ENCODE measurements at places on chromosomes 4 and X.

DNA sequence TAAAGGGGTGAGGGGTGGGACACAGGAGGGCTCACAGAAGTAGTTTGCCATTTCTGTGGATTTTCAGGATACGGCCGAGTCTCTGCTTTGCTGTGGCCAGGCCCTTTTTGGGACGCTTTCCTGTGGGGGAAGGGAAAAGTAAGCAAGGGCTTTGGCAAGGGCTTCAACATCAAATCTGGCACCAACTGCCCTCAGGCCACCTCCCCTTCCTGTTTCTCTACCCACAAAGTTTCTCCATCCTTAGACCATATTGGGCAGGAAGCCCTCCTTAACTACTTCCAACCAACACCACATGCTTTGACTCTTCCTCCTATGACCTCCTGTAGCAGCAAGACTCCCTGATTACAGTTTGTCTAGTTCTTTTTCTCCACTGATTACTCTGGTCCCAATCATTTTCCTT lies 105.1 kb downstream of the PHF8 start:
- DNase-seq, result no peak

DNA sequence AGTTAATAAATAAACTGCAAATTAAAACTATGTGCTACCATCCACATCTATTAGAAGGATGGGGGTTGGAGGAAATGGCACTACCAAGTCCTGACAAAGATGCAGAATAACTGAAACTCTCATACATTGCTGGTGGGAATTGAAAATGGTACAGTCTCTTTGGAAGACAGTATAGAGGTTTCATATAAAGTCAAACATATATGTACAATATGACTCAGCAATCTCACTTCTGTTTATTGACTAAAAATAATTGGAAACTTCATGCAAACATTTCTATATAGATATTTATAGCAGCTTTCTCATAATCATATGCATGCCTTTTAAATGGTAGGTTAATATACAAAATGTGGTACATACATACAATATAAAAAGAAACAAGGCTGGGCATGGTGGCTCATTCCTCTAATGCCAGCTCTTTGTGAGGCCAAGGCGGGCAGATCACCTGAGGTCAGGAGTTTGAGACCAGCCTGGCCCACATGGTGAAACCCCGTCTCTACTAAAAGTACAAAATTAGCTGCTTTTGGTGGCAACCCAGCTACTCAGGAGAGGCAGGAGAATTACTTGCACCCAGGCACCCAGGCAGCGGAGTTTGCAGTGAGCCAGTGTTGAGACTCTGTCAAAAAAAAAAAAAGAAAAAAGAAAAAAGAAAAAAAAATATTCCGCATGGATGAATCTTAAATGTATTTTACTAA lies 225.0 kb upstream of the CXXC4 start:
- no peak for DNase-seq

DNA sequence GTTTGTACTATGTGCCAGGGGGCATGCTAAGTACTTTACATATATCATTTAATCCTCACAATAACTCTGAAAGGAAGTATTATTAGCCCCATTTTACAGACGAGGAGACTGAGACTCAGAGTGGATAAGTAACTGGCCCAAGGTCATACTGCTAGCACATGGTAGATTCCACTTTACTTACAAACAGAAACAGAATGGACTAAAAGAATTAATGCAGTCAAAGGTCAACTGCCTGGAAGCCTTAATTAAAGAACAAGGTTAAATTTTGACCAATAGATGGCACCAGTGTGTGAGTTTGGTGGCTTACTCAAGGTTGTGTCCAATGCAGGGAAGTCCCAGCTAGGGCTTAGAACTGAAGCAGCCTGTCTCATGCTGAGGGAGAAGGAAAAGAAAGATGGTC lies 4.7 kb downstream of the RIPPLY1 start:
- peak; percentile 68 for DNase-seq

GRCh38 chrX:16603822-16604221 lies 46.1 kb upstream of the S100G start:
- no peak for DNase-seq

DNA sequence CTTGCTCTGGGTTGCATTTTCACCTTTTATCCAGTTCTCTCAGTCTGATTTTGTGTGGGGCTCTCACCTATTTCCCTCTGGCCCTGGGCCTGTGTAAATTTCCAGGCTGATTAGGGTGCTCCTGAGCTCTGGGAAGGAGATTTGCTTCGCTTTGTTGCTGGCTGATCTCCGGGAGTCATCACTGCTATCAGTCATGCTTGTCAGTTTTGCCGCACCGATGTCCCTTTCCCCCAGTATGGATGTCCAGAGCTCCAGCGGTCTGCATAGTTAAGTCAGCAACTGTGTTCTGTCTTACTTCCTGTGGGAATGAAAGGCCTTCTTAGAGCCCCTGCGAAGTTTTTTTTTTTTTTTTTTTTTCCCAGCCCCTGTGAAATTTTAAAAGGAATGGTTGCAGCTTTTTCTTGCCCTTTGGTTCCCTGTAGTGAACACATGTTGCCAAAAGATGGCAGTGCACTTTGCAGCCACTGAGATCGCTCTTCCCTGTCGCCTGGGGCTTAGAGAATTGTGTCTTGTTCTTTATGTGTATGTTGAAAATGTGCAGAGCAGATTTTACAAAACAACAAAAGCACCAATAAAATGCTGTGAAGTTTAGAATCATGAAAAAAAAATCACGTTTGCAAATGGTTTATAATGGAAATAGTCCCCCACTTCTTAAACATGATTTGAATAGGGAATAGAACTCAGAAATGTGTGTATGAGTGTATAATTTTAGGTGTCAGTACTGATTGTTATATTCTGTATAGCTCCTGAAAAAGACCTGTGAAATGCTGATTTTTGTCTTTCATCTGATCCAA lies 109.1 kb upstream of the SLC4A4 start:
- DNase-seq, result peak; percentile 65

DNA sequence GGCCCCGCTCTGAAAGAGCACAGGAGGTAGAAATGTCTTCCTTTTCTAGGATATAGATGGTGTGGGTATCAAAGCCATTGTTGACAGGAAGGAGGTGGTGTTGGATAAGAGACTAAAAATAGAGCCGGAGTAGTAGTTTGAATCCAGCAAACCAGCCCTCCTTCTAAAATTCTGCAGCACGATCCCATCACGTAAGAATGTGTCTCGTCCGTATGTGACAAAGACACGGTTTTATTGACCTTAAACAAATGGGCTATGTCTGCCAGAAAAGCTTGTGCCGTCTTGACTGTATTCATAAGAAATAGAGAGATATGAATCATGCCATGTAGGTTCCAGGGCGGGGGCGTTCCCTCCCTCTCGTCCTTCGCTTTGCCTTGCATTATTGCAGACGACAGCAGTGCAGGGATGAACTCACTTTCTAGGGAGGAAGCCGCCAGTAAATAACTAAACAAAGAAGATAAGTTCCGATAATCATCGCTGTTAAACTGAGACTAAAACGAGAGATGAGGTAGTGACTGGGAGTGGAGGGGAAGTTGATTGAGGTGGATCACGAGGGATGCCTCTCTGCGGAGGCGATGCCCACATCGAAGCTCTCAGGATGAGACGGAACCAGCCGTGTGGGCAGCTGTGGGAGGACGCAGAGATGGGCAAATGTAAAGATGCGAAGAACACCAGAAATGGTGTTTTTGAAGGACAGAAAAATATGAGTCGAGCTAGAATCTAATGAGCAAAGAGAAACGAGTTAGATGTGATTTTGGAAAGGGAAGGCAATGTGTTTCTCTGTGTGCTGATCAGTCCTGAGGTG lies 3.4 kb downstream of the TENM3 start:
- peak; percentile 56 for DNase-seq

GRCh38 chrX:67587946-67588624 lies 44.3 kb downstream of the AR start:
- DNase-seq, result no peak
